Activated T-helper 9 cell treated with anti-CD3 and anti-CD28 coated beads, Interleukin-2, amount 50 U/mL, for 16 hours (primary cell): ENCODE measurements at places on chromosomes 6 and 20.

GRCh38 chr6:75275067-75275466, 9.5 kb downstream of the TMEM30A start:
- no peak for DNase-seq

GRCh38 chr6:106069478-106069877, 16.7 kb upstream of the PRDM1 start:
- DNase-seq: no peak

GRCh38 chr6:2396042-2396657, 150.7 kb upstream of the GMDS start:
- DNase-seq: no peak

DNA sequence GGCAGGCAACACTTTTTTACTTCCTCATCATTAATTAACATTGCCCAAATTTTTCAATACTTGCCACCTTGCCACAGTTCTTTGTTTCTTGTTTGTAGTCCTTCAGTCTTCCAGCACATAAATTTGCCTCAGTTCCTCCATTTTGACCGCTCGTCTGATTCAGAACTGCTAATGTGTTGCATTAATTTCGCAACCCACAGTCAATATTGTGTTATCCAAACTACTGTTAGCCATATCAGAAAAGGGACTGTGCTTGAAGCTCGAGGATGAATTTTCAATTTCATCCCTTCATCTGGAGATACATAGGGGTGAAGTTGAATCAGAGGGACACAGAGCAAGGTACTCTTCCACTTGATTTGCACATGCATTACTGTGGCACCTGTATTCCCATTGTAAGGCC, 421.5 kb downstream of the CDKAL1 start:
- no peak for DNase-seq

GRCh38 chr6:8174571-8174970, 72.2 kb upstream of the EEF1E1 start:
- no peak for DNase-seq

GRCh38 chr6:49790341-49790740, 3.3 kb upstream of the PGK2 start:
- no peak for DNase-seq

- DNase-seq: no peak
Observed at GRCh38 chr6:3363296-3364025, 93.4 kb downstream of the SLC22A23 start.

- DNase-seq: no peak
Observed at GRCh38 chr6:166472636-166473035, 89.9 kb upstream of the MPC1 start.

DNA sequence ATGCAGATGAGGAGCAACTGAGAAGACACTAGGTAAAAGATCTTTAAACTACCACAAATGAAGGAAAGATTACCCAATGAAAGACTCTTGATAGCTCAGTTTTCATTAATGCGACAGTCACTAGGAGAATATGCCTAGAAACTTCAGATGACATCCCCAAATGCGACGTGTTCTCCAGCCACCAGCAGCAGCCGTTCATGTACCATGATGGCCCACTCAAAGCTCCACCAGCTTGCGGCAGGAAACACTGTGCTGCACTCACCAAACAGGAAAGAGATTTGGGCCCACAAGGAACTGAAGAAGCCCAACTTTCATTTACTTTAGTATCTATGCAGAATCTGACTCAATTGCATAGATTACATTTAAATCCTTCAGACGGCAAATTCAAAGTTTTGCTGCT, 7.5 kb downstream of the DIDO1 start:
- DNase-seq: no peak

GRCh38 chr20:6395695-6396094, 272.9 kb upstream of the FERMT1 start:
- no peak for DNase-seq

DNA sequence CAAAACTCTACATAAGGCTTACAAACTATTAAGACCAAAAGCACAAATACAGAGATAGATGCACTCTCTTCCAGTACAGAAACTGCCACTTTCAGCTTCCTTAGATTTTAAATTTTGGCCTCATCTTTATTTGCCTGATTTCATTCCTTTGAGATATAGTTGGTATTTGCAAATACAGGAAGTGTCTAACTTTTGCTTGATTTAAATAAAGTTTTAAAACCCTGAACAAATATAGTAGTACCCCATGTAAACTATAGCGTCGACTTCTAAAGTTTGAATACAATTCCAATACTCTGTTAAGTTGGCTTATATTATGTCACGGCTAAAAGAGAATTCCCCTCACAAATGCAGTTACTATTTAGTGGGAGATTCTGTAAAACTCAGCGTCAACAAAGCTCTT, 1.2 kb upstream of the CLDN20 start:
- no peak for DNase-seq

- no peak for DNase-seq
Observed at GRCh38 chr20:21338291-21338690, 35.2 kb downstream of the XRN2 start.

DNA sequence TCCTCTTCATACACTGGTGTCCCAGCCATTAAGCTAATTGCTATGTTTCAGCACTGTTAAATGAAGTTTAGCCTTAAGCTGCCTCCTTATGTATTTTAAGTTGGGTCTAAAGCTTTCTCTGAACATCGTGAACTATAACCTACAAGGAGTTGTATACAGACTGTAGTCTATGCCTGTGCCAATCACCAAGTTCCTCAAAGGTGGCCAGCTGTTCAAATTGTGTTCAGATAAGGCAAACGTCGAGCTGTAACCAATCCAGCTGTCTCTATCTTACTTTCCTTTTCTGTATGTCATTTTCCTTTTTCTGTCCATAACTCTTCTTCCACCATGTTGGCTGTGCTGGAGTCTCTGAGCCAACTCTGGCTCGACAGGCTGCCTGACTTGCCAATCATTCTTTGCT, 199.6 kb downstream of the OGFRL1 start:
- no peak for DNase-seq

DNA sequence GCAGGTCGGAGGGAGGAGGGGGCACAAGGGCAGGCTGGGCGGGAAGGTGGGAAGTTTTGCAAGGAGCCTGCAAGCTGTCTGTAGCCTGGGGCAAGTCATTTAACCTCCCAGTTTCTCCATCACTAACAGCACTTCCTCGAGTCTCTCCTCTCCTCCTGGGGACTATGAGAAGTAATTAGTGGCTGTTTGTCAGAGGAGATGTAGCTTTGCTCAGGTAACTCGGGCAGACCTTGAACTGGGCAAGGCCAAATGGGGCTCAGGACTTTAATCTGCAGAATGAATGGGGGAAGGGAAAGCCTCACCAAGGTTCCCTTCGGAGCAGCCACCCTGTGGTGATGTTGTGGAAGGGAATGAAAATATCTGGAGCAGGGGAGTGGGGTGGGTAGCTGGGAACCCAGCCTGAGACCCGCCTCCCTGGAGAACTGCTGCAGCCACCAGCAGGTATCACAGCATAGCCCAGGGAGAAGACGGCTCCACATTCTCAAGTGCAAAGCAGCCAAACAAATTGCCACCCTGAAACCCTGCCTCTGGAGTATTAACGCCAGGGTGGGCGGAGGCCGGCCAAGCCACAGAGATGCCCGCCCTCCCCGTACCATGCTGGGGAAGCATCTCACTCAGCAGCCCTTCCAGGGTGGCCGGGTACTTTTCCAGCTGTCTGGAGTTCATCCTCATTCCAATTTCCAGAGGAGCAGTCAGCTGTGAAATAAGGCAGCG, 6.1 kb upstream of the LEMD2 start:
- no peak for DNase-seq

GRCh38 chr6:30721198-30722024, 1.3 kb downstream of the TUBB start:
- DNase-seq: peak; percentile 98

DNA sequence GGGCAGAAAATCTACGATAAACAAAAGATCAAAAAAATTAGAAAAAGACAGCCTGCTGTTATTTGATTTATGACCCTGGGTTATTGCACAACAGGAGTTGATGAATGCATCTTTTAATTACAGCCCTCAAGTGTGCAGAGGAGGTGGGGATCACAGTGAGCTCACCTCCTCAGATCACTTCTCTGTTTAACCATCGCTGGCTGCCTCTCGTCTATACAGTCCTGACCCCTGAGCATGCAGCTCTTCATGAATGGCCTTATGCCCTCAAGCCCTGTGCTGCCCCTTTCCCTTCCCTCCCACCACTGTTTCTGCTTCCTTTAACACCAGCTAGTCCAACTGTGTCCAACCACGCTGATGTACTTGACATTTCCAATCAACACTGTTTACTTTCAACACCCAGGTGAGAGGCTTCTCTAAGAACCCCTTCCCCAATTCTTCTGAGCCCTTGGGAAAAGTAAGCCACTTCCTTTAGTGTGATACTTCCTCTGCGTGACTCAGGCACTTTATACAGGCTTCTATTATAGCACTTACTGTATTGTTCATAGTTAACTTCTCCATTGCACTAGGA, 60.6 kb upstream of the RIPOR2 start:
- no peak for DNase-seq

GRCh38 chr6:247351-247750, 44.9 kb upstream of the DUSP22 start:
- no peak for DNase-seq

- DNase-seq: no peak
Observed at GRCh38 chr6:21596949-21597682, 3.6 kb downstream of the SOX4 start.

DNA sequence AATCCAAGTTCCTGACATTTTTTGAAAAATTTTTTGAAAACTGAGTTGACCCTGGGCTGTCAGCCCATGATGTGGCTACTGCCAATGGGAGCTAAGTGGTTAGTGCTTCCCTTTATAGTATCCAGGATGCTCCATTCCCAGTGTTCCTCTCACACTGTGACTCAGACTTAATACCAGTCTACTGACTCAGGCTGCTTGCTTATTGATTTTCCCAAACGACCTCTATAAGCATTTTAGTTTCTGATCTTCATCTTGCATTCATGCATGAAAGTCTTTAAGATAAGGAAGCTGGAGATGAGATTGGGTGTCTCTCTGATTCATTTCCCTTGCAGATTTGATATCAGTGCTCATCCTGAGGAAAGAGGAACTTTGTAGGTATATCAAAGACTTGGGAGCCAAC, 560.0 kb downstream of the TBC1D32 start:
- DNase-seq: no peak

DNA sequence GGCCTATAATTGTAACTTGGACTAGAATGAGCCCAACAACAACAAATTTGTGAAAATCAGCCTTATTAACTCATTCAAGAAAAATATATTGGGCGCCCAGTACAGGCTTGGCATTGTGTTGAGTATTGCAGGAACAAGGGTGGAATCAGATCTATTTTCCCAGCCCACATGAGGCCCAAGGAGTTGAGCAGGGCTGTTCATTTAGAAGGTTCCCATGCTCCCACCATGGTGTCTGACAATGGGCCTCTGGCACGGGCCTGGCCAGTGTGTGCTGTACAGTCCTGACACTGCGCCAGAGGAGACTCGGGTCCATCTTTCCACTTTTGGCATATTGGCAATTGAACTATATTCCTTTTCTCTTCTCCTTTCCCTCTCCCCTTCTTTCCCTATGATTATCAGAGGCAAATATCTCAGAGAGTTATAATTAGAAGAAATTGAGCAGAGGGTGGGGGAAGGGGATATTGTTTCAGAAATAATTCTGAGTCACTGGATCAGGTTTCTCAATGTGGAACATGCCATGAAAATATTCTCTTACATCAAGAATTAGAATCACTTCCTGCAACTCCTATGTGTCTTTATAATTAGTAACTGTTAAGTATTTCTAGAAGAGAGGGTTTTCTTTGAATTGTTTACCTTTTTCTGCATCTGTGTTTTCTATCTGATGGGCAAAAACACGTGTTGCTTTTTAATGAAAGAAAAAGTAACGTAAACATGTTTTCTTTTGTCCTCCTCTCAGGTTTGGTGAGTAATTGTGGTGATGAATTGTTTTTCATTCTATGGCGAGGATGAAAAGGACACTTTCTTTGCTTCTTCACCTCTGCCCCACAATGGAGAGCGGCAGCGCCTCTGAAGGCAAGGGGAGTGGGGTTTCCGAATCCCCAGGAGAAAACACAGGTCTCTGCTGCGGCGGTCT, 209.4 kb downstream of the FOXA2 start:
- no peak for DNase-seq

GRCh38 chr6:133814797-133815196, 74.1 kb upstream of the TCF21 start:
- no peak for DNase-seq
